CD8-positive, alpha-beta memory T cell (primary cell): ENCODE measurements at places on chromosomes 7 and 10. TPM values are rescaled to one million over a fixed set of nuclear protein-coding genes. Genes with fewer than 3 reads are reported as not detected.

DNA sequence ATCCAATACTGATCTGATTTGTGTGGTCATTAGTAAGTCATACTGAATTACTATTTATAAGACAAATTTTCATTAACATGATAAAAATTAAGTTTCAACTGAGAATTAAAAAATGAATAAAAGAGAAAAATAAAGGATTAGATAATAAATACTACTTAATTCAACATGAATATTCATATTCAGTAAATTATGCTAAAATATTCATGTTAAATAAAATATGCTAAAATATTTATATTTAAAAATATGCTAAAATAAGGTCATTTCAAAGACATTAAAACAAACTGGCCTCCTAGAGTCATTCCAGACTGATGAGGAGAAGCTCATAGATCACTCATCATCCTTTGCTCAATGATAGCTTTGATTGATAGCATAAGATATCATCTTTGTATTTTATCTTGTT, 16.7 kb upstream of the TMEM106B start:
- H3K36me3 ChIP-seq = no peaks in the 10 kb centered on the region
- H3K4me1 ChIP-seq = no peaks in the 10 kb centered on the region
- no peak overlapping the region for H3K4me3 ChIP-seq
- no peak for DNase-seq
- no peaks in the 10 kb centered on the region for H3K27me3 ChIP-seq

- no peak for DNase-seq
- H3K4me1 ChIP-seq = no peaks in the 10 kb centered on the region
- no peak overlapping the region for H3K27ac ChIP-seq
- no peaks in the 10 kb centered on the region for H3K27me3 ChIP-seq
- no peak overlapping the region for H3K4me3 ChIP-seq
Observed at GRCh38 chr7:149353739-149354504, 91.9 kb downstream of the ZNF783 start.

- no peak overlapping the region for H3K27ac ChIP-seq
- H3K36me3 ChIP-seq = no peaks in the 10 kb centered on the region
- peaks cover 6% of the 10 kb centered on the region for H3K27me3 ChIP-seq
- no peak overlapping the region for H3K4me3 ChIP-seq
Observed at GRCh38 chr10:1374511-1375345, 318.5 kb downstream of the WDR37 start.

DNA sequence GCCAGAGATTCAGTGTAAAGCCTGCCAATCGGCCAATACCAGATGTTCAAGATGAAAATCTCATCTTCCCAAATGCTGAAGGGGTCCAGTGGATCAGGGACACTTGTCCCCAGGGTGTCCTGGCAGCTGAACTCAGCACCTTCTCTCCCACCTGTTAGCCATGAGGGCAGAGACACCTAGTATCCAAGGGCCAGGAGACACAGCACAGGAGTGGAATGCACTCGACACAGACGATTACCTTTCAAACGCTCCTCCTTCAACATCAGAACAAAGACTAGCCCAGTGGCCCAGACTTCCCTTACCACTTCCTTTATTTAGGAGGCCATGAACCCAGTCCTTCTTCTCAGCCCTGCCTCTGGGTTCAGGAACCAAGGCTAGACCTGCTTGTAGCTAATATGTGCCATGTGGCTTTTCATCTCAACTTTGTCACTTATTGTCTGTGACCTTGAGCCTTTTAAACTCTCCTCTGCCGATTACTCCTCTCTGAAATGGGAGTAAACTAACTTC, 180.3 kb upstream of the PLXNA4 start:
- H3K4me3 ChIP-seq = no peak overlapping the region
- DNase-seq = no peak
- no peaks in the 10 kb centered on the region for H3K4me1 ChIP-seq
- H3K27me3 ChIP-seq = no peaks in the 10 kb centered on the region
- H3K27ac ChIP-seq = no peak overlapping the region
- no peaks in the 10 kb centered on the region for H3K36me3 ChIP-seq

- H3K4me1 ChIP-seq = no peaks in the 10 kb centered on the region
- no peak overlapping the region for H3K27ac ChIP-seq
- DNase-seq = no peak
- H3K36me3 ChIP-seq = no peaks in the 10 kb centered on the region
Observed at GRCh38 chr7:14821757-14822480, 80.6 kb downstream of the DGKB start.

GRCh38 chr10:102003541-102003940, 52.4 kb downstream of the ARMH3 start:
- no peak overlapping the region for H3K4me3 ChIP-seq
- H3K36me3 ChIP-seq = peaks cover 11% of the 10 kb centered on the region
- H3K27ac ChIP-seq = no peak overlapping the region
- no peak for DNase-seq

The WDR11 gene
- 34.8 TPM for total RNA-seq

GRCh38 chr7:28083164-28083997, 97.2 kb downstream of the JAZF1 start:
- no peaks in the 10 kb centered on the region for H3K27me3 ChIP-seq
- no peak overlapping the region for H3K4me3 ChIP-seq
- no peak for DNase-seq
- no peaks in the 10 kb centered on the region for H3K4me1 ChIP-seq
- H3K36me3 ChIP-seq = no peaks in the 10 kb centered on the region
- H3K27ac ChIP-seq = no peak overlapping the region

GRCh38 chr7:108735814-108736213, 166.1 kb downstream of the DNAJB9 start:
- H3K27ac ChIP-seq = no peak overlapping the region
- H3K27me3 ChIP-seq = no peaks in the 10 kb centered on the region
- H3K4me3 ChIP-seq = no peak overlapping the region
- no peaks in the 10 kb centered on the region for H3K4me1 ChIP-seq

GRCh38 chr7:133650487-133651300, 397.8 kb downstream of the EXOC4 start:
- no peaks in the 10 kb centered on the region for H3K27me3 ChIP-seq
- no peaks in the 10 kb centered on the region for H3K36me3 ChIP-seq
- DNase-seq = no peak
- H3K27ac ChIP-seq = no peak overlapping the region

- H3K27ac ChIP-seq = no peak overlapping the region
- H3K27me3 ChIP-seq = no peaks in the 10 kb centered on the region
- H3K4me1 ChIP-seq = peaks cover 5% of the 10 kb centered on the region
- DNase-seq = no peak
- no peak overlapping the region for H3K4me3 ChIP-seq
Observed at GRCh38 chr10:80075781-80076180, 2.7 kb upstream of the TMEM254 start.

The R3HCC1L gene
- 24.6 TPM for total RNA-seq

The METTL2B gene
- 58.6 TPM for total RNA-seq

The ZNF107 gene
- 13.5 TPM for total RNA-seq

- no peaks in the 10 kb centered on the region for H3K36me3 ChIP-seq
- H3K4me3 ChIP-seq = no peak overlapping the region
- H3K27me3 ChIP-seq = no peaks in the 10 kb centered on the region
- no peak for DNase-seq
- no peaks in the 10 kb centered on the region for H3K4me1 ChIP-seq
- H3K27ac ChIP-seq = no peak overlapping the region
Observed at GRCh38 chr10:71990706-71991269, 26.6 kb downstream of the CHST3 start.

The ODAD2 gene
- total RNA-seq = 0.20 TPM

DNA sequence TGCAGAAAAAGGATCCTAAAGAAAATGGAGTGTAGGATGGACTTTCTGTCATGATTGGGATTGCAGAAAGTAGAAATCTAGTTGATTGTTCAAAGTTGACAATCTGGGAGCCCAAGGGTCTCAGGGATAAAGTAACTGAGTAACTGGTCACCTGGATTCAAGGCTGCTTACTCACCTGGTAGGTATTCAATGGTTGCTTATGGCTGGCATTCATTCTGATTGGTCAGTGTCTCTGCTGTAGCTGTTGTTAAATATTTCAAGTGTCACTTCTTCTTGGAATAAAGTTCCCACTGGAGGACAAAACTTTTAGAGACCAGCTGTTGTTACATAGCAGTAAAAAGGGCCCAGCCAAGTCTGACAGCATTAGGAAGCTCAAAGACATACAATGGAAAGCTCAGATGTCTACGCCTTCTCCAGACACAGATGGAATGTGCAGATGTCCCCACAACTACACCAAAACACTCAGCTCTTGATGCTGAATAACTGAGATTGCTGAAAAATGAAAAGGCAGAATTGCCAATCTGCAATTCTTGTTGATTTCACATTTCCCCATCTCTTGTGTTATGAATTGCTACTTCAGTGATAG, 106.9 kb downstream of the ZNF467 start:
- no peaks in the 10 kb centered on the region for H3K27me3 ChIP-seq
- no peak for DNase-seq
- H3K4me1 ChIP-seq = no peaks in the 10 kb centered on the region
- H3K4me3 ChIP-seq = no peak overlapping the region

The OR2A1 gene
- not detected for total RNA-seq

The AKR1C2 gene
- not detected for total RNA-seq

- no peaks in the 10 kb centered on the region for H3K36me3 ChIP-seq
- H3K4me1 ChIP-seq = no peaks in the 10 kb centered on the region
- H3K4me3 ChIP-seq = no peak overlapping the region
- no peak for DNase-seq
- H3K27me3 ChIP-seq = no peaks in the 10 kb centered on the region
Observed at GRCh38 chr10:58765910-58766309, 253.2 kb downstream of the BICC1 start.
